HuH-7.5 (cell line): ENCODE measurements at places on chromosomes 1 and 21.
A peak's percentile ranks its signal among the peaks of the same experiment; 100 is the strongest.

DNA sequence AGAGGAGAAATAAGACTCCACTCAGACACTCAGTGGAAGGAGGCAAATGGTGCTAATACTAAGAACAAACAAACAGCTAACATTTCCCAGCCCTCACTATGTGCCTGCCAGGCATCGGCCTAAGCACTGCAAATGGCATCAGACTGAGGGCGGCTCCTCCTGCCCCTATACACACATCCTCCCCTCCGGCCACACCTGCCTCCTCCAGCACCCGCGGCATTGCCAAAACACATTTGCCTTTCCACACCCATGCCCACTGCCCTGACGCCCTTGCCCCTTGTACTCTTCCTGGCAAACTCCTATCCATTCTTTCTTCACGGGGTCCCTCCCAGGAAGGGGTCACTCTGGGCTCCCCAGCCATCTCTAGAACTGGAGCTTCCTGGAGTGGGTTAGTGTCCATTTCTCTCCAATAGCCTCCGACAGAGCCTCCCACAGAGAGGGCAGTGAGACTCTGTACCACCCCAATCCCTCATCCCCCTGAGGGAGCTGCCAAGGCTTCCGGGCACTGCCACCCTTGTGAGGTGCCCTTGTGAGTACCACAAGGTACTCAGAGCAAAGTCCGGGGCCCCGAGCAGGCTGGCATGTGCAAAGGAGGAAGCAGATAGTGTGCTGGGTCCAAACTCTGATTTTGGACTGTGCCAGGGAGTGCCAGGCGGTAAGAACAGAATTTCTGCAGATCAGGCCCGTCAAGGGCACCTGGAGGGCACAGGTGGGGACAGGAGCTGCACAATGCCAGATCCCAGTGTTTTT, 959 bp downstream of the AKR7A3 start:
- DNase-seq, result no peak

- DNase-seq, result no peak
Measured at GRCh38 chr1:71796006-71796405, 486.3 kb downstream of the NEGR1 start.

GRCh38 chr1:52850951-52851350, 8.4 kb downstream of the ZYG11A start:
- DNase-seq, result no peak

GRCh38 chr1:179178183-179178582, 51.3 kb downstream of the ABL2 start:
- DNase-seq, result no peak

DNA sequence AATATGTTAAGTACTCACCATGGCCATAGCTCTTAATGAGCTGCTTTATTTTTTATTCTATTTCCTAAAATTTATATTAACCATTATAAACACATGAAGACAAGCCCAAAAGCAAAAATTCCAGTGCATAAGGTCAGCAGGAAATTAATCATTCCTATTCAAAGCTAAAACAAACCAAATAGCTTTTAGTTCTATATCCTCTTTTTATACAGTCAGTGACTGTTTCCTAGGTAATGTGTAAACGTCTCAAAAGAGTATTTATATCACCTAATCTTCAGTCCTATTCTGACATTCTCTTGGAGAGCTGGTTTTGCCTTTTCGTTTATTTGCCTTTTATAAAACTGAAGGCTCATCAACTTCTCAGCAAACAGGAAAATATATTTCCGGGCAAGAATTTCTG, 4.2 kb downstream of the GOLPH3L start:
- DNase-seq, result no peak

- no peak for DNase-seq
Measured at GRCh38 chr1:86951430-86951829, 37.0 kb downstream of the HS2ST1 start.

GRCh38 chr1:93846992-93847810, 31.8 kb downstream of the DNTTIP2 start:
- DNase-seq, result peak; percentile 73

DNA sequence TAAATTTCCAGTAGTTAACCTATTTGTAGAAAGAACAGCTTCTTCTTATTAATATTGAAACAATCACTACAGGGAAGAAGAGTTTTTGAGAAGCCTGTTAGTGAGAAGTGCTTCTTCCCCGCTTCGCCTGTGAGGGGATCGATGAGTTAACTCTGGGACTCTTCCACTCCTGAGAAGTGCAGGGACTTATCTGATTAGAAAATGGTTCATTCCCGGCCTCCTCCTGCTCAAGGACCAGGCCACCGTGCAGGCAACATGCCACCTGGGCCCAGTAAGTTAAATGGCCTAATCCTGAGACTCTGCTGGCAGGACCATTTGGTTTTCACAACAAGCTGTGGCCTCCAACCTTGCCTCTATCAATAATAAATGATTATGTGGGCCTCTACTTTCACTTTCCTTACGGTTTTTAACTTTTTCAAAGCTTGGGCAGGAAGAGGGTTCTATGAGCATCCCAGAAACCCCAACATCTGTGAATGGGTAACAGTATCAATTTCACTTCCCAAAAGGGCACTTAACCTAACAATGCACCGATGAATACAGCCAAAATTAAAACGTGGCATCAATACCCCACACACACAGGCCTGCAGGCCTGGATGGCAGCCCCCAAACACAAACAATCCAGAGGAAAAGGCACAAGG, 33.1 kb downstream of the SIPA1L2 start:
- DNase-seq, result no peak

DNA sequence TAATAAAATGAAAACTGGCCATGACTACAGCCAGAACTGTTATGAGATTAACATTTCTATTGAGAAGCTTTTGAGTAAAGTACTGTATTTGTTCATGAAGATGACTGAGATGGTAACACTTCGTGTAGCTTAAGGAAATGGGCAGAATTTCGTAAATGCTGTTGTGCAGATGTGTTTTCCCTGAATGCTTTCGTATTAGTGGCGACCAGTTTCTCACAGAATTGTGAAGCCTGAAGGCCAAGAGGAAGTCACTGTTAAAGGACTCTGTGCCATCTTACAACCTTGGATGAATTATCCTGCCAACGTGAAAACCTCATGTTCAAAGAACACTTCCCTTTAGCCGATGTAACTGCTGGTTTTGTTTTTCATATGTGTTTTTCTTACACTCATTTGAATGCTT, 164.0 kb downstream of the NEK7 start:
- no peak for DNase-seq

DNA sequence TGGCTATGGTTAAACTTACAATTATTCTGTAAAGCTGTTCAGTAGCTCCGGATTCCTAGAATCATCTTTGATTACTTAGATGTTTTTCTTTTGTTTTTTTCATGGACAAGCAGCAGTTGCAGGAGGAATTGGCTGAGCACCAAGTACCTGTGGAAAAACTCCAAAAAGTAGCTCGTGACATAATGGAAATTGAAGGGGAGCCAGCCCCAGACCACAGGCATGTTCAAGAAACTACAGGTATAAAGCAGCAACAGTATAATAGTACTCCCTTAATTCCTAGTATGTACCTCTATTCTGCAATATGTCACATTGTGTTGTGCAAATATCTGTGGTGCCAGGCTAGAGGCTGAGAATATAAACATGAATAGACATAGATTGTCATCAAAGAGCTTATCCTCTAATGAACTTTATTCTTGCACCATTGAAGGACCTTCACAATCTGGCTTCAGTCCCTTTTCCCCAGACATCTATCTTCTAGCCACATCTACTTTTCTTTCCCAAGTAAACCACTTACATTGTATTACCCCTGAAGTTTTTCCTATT, 132.3 kb upstream of the BMP8A start:
- DNase-seq, result no peak

DNA sequence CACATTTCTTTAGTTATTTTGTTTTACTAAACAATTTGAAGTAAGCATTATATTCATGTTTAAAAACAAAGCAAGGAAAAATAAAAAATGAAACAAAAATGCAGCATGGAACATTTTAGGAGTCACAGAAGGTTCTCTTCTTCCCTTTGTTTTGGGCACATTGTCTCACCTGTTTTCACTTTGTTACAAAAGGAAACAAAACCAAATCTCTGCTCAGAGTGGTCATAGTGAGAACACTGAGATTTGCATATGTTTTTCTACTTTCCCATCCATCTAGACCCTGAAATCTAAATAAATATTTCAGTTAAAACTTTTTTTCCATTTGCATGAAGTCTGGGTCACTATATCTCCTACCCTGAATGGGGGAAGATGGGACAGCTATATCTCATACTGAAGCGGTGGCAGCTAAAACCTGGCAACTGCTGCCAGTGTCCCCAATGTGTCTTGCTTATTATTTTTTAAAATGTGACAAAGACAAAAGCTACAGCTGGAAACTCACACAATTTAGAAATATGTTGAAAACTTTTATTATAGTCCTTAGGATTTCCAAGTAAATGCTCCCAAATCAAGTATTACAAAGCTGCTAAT, 3.5 kb downstream of the EXOC8 start:
- no peak for DNase-seq

DNA sequence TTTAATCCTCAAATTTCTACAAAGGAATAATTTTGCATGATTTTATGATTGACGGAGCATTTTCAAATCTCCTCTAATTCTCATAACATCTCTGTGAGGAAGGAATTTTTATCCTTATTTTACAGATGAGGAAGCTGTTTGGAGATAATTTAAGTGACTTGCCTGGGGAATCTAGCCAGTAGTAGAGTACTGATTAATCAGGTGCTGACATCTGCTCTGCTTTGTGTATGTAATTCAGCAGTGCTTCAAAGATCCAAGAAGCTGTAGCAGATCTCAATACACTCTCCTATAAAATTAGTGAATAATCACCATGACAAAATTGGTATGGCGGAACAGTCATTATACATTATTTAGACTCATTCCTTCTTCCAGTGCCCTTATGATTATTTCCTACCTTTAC, 46.0 kb downstream of the DPH5 start:
- DNase-seq, result no peak

DNA sequence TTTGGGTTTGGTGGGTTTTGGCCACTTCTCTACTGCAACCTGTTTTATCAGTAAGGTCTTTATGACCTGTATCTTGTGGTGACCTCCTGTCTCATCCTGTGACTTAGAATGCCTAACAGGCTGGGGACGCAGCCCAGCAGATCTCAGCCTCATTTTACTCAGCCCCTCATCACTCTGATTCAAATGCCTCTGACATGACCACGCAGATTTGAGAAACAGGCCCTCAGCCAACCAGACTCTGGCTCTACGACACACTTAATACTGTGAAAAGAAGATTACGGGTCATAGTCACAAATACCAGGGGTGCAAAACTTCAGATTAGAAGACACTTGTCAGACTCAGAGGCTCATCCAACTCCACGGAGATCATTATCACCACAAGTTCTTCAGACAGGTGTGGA, 28.3 kb upstream of the KIF26B start:
- DNase-seq, result no peak

DNA sequence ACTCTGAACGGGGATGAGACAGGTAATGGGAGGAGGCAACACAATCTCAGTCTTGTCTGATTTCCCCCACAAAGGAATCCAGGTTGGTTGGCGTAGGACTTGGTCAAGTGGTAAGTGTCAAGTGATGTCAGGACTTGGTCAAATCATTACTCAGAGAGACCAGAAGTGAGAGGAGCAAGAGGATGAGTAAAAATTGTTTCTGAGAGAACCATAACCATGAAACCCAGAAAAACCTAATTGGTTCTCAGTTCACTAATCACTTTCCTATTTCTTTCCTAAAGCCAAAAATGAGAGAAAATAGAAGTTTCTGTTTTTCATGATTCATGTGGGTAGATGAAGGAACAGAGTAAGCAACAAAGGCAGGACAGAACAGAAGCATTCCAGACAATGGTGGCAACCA, 5.0 kb downstream of the PHC2 start:
- DNase-seq, result no peak

- no peak for DNase-seq
Measured at GRCh38 chr1:161114556-161114955, 3.3 kb downstream of the PFDN2 start.

DNA sequence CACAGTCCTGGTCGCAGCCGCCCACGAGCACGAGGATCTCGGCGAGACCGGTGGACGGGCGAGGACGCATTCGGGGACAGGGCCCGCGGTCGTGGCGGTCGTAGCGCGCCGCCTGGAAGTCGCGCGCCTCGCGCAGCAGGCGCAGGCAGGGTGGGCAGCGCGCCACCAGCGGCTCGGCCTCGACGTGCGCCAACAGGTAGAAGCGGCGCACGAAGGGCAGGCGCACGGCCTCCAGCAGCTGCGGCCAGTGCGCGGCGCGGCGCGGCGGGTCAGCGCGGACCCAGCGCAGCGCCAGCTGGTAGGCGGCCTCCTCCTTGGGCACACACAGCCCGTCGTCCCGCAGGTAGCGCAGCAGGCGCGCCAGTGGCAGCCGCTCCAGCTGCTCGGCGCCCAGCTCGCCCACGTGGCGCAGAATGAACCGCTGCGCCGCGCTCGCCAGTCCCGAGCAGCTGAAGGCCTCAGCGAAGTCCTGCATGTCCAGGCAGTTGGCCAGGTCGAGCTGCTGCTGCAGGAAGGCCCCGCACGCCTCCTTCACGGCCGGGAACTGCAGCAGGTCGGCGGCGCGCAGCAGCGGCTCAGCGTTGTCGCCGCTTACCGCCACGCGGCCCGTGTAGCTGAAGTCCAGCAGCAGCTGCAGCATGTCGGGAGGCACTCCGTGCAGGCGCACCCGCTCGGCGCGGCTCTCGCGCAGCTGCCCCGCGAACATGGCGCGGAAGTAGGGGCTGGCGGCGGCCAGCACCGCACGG, 573 bp downstream of the KLHL21 start:
- no peak for DNase-seq

- DNase-seq, result no peak
Measured at GRCh38 chr1:37479255-37480124, 5.1 kb downstream of the ZC3H12A start.

GRCh38 chr1:55190109-55190508, 25.1 kb downstream of the USP24 start:
- DNase-seq, result no peak

- no peak for DNase-seq
Measured at GRCh38 chr1:77831566-77831965, 52.1 kb downstream of the MIGA1 start.

- DNase-seq, result no peak
Measured at GRCh38 chr1:39673215-39673614, 1.3 kb upstream of the NT5C1A start.

GRCh38 chr1:54922921-54923421, 36.0 kb upstream of the DHCR24 start:
- DNase-seq, result no peak

- no peak for DNase-seq
Measured at GRCh38 chr1:35588197-35588910, 15.2 kb downstream of the TFAP2E start.

DNA sequence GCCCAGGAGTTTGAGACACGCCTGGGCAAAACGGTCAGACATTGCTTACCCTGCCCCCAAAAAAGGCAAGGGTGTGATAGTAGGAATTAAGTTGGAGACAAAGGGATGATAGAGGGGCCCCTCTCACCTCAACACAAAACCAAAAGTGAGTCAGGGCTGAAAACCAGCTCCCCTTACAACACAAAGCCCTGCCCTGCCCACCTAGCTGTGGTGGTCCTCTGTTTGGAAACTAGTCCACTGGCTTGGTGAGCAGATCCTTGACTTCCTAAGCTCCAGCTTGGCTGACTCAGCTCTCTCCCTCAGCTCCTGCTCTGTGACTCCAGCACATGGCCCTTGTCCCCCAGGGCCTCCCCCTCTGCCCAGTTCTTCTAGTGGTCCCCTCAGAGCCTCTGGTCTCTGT, 603.8 kb downstream of the PTPRC start:
- DNase-seq, result no peak
